GM10248 (cell line): ENCODE measurements at places on chromosomes 4 and X.

DNA sequence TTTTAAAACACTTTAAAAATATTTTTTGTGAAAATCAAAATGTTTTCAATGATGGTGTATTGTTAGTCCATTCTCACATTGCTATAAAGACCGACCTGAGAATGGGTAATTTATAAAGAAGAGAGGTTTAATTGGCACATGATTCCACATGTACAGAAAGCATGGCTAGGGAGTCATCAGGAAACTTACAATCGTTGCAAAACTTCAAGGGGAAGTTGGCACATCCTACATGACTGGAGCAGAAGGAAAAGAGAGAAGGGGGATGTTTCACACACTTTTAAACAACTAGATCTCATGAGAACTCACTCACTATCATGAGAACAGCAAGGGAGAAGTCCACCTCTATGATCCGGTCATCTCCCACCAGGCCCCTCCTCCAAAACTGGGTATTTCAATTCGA lies 110.7 kb downstream of the TMEM47 start:
- DNase-seq, result no peak

DNA sequence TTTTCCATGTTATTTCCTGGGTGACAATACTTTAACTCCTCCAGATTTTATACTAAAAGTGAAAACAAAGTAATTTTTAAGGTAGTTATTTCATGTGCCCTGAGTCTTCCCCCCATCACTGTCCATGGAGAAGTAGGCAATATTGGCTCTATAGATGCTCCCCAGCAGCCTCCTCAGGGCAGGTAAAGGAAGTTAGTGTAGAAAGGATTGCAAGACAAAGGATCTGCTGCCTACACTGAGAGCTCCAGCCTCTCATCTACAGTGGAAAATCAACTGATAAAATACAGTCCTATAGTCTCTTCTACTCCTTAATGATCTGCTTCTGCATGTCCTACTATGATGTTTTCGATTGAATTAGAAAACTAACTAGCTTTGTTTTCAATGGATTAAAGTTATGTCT lies 8.5 kb downstream of the POU3F4 start:
- DNase-seq, result no peak

DNA sequence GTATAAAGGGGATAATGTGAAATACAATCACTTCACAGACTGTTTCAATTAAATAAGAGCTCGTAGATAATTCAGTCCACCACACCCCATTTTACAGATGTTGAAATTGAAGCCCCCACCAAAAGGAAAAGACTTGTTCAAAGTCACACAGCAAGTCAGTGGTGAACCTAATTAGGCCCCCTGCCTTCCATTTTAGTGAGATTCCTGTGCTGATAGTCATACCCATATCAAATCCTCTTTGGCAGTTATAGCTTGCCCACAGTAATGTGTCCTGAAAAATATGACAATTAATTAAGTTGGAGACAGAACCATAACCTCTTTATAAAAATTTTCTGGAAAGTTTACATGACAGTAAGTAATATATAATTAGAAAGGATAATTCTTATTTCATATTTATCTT lies 58.0 kb downstream of the AR start:
- no peak for DNase-seq

GRCh38 chrX:63750811-63751210 lies 34.2 kb downstream of the ARHGEF9 start:
- no peak for DNase-seq

DNA sequence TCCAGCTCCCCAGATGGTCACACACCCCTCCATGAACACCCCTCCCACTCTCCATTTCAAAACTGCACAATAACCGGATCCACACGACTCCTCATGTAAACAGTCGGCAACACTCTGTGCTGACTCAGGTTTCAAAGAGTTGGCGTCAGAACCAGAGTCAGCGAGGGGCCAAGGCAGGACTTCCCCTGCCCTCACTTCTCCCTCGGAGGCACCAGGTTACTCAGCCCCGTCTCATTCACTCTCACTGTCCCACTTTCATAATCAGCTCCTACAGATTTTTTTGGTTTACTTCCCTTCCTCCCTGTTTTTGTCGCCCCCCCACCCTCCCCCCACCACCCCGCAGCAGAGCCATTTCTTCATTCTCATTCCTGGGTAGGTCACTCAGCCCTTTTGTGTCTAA lies 2.7 kb upstream of the TIMP1 start:
- DNase-seq, result peak; percentile 53

DNA sequence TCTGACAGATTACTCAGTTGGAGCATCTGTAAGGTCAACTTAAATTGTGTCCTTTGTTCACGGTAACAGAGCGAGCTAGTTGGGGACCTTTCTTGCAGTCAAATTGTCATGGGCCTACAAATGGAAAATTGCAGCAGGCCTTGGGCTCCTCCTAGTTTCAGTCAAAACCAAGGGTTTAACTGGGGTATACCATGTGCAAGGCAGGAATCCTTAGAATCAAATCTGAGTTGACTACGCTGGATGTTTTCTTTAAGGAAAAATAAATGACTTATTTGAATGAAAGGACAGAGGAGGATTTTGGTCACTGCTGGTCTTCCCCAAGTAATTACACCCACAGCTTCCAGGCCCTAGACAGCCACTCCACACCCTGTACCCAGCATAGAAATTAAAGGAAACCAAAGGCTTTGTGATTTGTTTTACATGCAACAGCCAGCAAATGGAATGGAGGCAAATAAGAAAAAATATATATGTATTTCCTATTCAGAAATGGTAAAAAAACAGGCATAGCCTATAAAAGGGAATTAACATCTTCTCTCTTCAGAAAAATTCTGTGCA lies 307.1 kb downstream of the LDB2 start:
- DNase-seq, result no peak

GRCh38 chr4:182338746-182339145 lies 95.5 kb downstream of the TENM3 start:
- DNase-seq, result no peak

- DNase-seq, result no peak
Measured at GRCh38 chr4:141871086-141871770, 234.8 kb downstream of the IL15 start.

DNA sequence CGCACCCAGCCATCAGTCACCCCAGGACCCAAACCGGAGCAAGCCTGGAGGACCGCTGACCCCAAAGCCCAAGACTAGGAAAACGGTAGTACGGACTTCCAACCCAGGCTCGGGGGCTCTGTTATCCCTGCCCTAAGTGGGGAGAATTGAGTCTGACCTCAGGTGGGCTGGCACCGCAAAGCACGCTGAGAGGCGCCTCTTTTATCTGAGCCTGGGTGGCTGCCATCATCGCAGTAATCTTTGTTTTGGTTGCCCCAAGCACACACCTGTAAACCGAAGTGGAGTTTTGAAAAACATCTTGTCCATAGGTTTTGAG lies 894 bp upstream of the SH3RF1 start:
- no peak for DNase-seq

DNA sequence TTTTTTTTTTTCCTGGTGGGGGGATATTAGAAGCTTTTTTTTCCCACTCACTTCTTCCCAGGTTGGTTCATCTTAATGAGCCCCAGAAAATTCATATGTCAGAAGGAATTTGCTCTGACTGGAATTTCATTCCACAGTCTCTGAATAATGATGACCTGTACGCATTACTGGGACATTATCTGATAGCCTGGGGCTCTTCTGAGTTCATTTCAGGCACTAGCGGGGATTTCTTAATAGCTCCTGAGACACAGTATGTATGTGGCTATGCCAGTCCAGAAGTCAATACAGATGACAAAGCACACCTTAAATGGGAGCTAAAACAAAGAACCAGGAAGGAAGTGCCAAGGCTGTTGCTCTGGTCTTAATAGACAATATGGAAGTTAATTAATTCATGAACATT lies 295.2 kb upstream of the IGFBP7 start:
- no peak for DNase-seq

DNA sequence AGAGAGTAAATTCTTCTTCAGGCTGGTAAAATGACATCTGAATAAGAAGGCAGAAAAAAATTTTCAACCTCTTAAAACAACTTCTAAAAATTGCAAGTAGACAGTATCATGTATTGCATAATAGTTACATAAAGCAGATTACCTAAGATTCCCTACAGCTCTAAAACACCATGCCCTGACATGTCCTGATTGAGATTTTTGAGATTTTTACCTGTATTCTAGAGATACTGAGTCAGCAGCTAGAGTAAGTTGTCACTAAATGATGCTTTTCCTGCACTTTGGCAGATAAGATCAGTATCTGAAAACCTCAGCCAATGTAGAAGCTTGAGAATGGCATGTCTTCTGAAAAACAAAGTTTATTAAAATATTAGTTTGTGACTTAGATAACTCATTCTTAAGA lies 713.6 kb downstream of the CCSER1 start:
- no peak for DNase-seq

DNA sequence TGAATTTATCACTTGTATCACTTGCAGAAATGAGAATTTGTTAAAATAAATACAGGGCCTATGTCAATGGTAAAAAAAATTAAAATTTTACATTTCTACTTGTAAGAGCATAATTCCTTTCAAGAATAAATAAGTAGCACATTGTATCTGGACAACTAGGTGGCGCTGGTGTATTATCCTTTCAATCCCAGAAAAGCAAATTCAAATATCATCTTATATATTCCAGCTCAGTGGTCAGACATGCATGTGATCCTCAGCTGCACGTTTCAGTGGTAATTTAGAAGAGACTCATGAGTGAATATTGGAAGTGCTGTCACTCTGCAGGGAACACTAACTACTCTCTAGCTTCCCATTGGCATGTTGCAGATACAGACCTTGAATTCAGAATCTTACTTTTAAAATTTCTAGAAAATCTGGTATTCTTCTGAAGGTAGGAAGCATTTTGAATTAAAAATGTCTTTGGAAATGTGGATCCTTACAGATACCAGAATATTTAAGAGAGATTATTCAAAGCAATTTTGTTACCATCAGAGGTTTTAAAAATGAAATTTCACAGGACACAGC lies 1414.7 kb upstream of the TENM3 start:
- DNase-seq, result no peak

DNA sequence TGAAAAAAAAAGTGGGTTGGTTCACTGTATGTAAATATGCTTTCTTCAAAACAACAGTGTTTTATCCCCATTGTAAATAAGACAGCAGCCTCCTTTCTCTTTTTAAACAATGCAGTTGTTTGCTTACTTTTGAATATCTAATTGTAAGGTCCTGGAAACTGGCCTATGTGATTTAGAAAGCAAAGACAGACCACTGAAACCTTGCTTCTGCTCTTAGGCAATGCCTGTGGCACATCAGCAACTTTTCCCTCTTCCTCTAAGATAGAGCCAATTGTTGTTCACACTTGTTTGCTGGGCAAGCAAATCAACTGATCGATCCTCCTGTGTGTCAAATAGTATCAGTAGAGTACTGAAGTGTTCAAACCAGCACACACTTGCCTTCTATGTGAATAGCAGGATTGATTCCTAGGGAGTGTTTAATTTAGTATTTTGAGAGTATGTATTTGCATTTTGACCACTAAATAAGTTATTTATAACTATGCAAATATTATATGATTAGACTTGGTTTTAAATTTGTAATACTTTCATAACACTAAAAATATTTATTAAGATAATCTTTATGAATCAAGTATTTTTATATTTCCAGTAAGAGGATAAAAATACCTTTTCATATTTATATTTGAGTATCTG lies 55.4 kb upstream of the GRPR start:
- DNase-seq, result peak; percentile 7

GRCh38 chrX:15890463-15890862 lies 35.9 kb upstream of the AP1S2 start:
- no peak for DNase-seq

GRCh38 chrX:9647431-9647830 lies 118.2 kb downstream of the GPR143 start:
- DNase-seq, result no peak

GRCh38 chr4:164876700-164877324 lies at the start of gene APELA:
Gene APELA (plus strand): TSS chr4:164877178. CDS start chr4:164877332, 154 bp downstream.
- peak; percentile 35 for DNase-seq

GRCh38 chr4:37555322-37555721 lies 130.9 kb downstream of the RELL1 start:
- no peak for DNase-seq

DNA sequence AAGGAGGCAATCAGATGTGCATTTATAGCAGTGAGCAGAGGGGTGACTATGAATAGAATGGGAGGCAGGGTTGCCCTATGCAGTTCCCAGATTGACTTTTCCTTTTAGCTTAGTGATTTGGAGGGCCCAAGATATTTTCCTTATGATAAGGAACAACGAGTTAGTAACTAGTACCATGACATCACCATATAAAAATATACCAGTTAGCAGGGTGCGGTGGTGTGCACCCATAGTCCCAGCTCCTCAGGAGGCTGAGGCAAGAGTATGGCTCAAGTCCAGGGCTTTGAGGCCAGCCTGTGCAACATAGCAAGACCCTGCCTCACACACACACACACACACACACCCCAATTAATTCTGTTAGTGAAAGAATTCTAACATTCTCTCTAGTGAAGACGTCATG lies 53.0 kb downstream of the IL13RA2 start:
- no peak for DNase-seq

DNA sequence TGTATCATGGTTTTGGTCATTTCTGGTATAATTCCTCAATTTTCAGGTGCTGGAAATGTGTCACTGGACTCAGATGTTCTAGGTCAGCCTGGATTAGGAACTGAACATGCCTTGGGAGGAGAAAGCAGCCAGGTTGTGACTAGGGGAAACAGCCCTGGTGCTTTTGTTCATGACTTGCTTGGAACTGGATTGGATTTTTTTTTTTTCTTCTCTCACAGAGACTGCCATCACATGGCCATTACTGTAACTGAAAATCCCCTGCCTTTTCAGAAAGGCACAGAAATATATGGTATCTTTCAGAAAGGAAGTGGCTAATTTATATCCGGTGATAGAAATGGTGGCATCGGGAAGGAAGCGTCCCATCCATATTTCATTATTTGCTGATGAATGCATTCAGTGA lies 34.6 kb downstream of the SEPTIN11 start:
- DNase-seq, result peak; percentile 38

GRCh38 chrX:140928739-140929138 lies 73.7 kb upstream of the SPANXB1 start:
- no peak for DNase-seq

DNA sequence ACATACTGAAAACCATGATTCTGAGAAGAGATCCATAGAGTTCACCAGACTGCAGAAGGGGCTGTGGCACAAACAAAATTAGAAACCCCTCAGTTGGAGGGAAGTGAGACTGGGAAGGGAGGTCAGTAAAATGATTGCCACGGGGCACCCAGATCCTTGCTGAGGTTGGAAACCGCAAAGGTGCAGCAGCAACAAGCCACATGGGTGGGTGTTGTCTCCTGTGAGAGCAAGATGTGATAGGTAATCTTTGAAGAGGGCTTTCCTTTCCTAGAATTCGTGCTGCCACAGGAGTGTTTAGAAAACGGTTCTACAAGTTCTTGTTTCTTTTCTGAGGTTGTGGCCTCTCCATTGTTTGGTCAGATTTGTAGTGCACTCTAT lies 85.5 kb downstream of the NFKB1 start:
- no peak for DNase-seq
